Ureter (tissue), 1 donor: ENCODE measurements at places on chromosomes 2 and 18. TPM values are rescaled to one million over a fixed set of nuclear protein-coding genes. Genes with fewer than 3 reads are reported as not detected.

- no peak for DNase-seq
Observed at GRCh38 chr18:48622911-48623431, 84.1 kb downstream of the CTIF start.

DNA sequence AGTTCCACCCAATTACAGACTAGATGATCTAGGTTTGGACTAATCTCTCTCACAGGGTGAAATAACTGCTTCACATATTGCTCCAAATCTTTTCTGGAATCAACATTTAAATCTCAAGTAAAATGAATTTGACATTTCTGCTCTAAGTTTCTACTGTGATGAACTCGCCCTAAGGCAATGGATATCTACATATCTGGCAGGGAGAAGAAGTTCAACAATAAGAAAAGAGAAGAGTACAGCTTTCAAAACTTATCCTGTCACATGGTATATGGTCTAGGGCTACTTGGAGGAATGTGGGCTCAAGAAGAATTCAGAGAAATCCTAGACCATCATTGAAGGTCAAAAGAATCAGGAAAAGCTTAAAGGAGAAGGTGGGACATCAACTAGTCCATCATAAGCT, 440.2 kb downstream of the MBD2 start:
- no peak for DNase-seq

GRCh38 chr18:4640349-4641012, 185.4 kb upstream of the DLGAP1 start:
- no peak for DNase-seq

DNA sequence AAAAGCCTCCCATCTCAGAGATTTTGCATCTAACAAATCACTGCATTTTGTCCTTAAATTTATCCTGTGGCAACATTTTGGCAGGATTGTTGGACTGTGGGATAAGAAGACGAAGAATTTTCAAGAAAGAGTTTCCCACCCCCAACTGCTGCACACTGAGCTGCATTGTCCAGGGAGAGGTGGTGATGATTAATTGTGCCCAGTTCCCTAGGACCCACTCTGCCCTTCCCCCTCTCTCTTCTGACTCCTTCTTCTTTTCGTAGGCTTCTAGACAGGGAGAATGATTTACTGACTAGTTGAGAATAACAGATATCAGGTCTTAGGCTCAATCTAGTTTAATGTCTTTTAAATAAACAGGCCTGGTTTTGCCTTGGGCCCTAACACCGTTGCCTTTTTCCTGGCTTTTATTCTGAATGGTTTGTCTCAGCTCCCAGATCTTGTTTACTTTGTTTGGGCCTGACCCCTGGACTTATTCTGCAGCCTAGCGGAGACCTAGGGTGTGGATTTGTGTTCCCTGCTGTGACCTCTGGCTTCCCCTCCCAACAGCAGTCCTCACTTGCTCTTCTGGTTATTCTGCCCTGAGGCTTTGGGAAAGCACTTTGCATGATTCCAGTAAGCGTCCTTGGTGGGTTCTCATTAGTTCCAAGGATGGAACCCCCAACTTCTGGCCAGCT, 233.3 kb downstream of the INSIG2 start:
- no peak for DNase-seq

- no peak for DNase-seq
Observed at GRCh38 chr18:524466-524865, 24.0 kb upstream of the COLEC12 start.

DNA sequence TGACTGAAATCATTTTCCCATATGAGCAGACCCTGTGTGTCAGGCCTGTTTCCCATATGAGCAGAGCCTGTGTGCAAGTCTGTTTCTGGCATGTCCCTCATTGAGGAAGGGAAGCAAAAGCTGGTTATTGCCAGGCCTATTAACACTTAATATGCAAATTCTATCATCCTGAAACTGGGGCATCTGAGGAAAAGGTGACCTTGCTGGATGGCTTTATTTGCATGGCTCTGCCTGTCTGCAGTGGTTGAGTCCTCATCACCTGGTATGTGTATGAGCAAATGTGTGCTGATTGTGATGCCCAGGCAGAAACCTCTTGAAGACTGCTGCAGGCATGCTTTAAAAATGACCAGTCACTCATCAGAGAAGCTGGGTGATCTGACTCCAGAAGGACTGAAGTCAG, 31.2 kb downstream of the EIF4E2 start:
- no peak for DNase-seq

DNA sequence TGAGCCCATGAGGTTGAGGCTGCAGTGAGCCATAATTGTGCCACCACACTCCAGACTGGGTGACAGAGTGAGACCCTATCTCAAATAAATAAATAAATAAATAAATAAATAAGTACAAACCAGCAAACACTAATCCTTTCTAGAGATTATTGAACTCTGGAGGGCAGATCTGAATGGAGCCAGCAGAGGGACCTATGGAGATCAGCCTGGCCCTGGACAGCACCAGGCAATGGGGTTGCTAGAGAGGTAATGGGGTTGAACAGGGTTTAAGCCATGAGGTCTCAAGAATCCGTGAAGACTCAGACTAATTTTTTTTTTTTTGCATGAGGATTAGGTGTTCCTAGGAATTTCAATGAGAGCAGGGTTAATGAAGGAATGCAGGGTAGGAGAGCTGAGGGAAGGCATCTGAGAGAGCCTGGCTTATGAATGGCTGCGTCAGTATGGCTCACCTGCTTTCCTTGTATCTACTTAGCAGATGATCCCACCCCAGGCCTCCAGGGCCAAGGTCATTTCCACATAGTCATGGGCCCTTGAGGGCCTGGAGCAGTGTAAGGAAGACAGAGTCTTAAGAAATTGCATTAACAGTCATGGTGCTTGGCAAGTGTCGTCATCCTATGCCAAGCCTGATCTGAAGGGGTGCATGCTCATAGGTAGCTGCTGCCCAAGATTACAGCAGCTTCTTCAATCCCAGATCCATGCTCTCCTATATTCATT, 34.6 kb upstream of the IL37 start:
- no peak for DNase-seq

- no peak for DNase-seq
Observed at GRCh38 chr2:216375286-216375685, 3.0 kb upstream of the MARCHF4 start.

GRCh38 chr2:62145478-62146100, 50.3 kb upstream of the B3GNT2 start:
- DNase-seq, result no peak

DNA sequence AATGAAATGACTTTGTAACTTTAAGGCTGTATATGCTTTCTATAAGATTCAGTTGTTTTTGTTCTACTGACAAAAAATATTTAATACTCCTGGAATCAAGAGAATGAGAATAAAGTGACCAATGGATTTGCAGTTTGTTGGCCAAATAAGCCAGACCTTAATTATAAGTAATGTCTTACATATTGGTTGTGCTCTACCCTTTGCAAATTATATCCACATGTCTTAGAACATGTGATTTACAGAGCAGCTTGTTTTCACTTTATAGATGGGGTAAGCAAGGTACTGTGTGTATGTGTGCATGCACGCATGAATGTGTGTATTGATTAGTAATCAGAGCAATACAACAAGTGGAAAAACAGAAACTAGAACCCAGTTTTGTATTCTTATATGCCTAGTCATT, 59.1 kb downstream of the RMDN2 start:
- no peak for DNase-seq

GRCh38 chr2:128064353-128064752, 26.6 kb upstream of the UGGT1 start:
- no peak for DNase-seq

DNA sequence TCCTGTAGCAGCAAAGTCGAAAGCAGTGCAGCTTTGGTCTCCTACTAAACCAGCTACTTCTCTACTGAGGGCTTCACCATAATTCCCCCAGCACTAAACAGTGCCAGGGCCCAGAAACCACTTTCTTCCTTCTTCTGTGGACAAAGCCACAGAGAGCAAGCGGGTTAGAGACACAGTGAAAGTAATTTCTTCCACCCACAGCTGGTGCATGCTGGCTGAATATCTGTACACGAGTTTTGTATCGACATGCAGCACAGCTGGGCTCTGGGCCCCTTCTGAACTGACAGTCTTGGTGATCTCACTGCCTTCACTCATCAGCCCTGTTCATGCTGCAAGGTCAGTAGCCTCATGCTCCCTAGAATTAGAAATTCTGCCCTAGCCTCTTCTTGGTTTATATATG, 74.0 kb upstream of the SULT1C3 start:
- no peak for DNase-seq

- DNase-seq, result no peak
Observed at GRCh38 chr2:165582409-165582808, 112.9 kb downstream of the CSRNP3 start.

DNA sequence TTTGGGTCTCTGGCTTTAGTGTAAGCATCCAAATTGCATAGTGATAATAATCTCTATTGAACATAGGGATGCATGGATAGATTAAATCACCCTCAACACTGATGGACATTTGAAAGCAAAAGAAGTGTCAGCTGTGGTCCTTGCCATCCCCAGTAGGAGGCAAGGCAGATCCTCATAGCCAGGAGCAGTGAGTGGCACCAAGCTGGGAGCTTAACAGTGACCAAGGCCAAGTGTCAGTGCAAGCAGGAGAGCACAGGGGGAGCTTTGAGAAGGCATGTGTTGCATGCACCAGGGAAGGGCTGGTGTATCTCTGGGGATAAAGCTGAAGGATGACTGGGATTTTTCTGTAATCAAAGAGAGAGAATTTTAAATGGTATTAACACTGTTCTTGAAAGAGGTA, 14.7 kb downstream of the SLC14A1 start:
- DNase-seq, result no peak

GRCh38 chr2:101161658-101162057, 10.5 kb upstream of the TBC1D8 start:
- no peak for DNase-seq

GRCh38 chr2:5020116-5020875, 671.9 kb upstream of the SOX11 start:
- no peak for DNase-seq

DNA sequence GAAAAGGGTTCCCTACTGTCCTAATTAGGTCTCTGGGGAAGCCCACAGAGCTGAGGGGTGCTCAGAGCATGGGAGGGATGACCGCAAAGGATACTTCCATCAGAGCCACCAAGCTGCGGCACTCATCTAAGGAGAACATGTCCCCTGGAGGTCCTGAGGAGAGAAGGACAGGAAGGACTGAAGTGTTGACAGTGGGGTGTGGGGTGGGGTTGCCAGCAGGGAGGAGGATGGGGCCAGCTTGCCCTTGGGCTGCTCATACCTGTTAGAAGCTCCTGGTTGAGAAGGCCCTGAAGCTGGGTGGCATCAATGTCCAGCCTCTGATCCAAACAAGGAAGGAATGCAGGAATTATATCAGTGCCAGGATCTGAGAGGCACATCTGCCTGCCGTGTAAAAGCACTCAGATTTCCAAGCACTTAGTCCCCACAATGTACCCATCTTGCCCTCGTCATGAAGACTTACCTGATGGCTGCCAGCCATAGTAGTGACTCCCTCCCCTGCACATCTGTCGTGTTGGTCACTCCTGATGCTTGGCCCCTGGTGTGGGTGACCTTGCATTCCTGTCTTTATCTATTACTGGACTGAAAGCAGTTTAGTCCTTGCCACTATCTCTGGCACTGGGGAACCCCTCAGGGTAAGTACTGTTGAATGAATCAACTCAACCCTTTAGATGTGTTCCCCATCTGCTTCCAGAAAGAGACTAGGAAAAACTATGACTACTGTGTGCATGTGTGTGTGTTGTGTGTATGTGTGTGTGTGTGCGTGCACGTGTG, 68.9 kb downstream of the CAPN13 start:
- DNase-seq, result no peak

DNA sequence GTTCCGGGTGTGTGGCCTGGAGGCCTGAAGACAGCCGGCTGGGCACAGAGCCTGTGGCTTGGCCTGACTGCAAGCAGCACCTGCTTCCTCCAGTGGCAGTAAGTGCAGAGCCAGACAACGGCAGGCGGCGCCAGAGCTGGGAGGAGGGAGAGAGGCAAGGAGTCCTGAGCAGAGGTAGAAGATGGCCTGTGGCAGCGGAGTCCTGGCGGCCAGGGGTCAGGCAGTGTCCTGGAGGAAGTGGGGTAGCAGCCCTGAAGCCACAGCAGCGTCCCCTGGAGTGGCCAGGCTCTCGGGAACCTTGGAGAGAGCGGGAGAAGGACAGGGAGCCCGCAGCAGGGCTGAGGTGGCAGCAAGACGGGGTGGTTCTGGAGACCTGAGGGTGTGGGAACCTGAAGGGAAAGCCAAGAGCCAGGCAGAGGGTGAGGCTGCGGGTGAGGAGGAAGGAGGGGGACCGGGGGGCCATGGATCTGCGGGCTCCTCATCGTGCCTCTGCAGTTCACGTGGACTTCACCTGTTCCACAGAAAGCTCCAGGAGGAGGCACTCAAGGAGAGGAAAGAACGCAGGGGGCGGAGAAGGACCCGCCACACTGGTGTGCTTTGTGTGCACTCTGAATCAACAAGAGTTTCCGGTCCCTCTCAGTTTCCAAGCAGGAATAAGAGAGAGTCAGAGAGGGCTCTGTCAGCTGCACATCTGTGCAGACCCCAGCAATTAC, 85.9 kb downstream of the USP40 start:
- peak; percentile 79 for DNase-seq

- DNase-seq, result no peak
Observed at GRCh38 chr2:136029149-136029548, 43.7 kb upstream of the DARS1 start.

DNA sequence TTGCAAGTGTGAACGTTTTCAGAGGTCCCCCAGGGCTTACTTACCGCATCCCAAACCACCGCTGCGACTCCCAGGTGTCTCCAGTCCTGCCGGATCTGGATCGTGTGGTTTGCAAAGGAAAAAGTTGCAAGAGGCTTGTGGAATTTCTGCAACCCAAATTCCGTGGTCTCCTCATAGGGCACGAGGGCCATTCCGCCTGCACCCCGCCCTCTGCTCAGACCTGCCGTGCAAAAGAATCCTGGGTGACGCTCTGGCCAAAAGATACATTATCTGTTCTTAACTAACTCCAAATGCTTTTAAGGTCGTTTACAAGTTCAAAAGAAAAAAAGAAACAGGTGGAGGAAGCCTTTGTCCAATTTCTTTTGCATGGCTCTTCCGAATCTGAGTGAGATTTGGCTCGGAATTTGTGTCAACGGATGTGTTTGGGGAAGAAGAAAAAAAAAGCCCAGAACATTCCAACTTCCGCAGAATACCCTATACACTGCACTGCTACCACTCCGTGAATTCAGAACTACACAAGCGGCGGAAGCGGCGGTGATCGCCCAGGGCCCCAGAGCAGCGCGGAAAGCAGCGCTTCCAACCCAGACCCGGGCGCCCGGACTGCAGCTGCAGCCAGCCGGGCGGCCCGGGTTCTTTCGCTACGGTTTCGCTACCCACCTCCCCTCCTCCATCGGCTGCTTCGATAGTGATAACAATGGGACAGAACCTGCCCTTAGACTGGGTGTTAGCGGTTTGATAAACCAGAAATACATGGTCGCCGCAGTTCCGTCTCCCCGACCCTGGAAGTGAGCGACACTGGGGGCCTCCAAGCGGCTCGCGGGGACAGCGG, 795 bp downstream of the METTL21A start:
- peak; percentile 66 for DNase-seq

HOXD12 gene
- not detected for total RNA-seq

HMSD gene
- total RNA-seq, result not detected

ITGB1BP1 gene
- 79.5 TPM for total RNA-seq

RNU2-63P gene
- not detected for total RNA-seq

ESPNL gene
- 2.4 TPM for total RNA-seq

TWIST2 gene
- 12.9 TPM for total RNA-seq
